ENCODE measurements at places on chromosomes 1 and 21.
A peak's percentile ranks its signal among the peaks of the same experiment; 100 is the strongest.

GRCh38 chr21:35825370-35826353 lies 234.7 kb downstream of the SETD4 start:
- no peak for DNase-seq

- DNase-seq = no peak
Measured at GRCh38 chr1:174969977-174970376, 29.8 kb upstream of the CACYBP start.

GRCh38 chr1:54107131-54107530 lies 45.7 kb downstream of the CDCP2 start:
- no peak for DNase-seq

DNA sequence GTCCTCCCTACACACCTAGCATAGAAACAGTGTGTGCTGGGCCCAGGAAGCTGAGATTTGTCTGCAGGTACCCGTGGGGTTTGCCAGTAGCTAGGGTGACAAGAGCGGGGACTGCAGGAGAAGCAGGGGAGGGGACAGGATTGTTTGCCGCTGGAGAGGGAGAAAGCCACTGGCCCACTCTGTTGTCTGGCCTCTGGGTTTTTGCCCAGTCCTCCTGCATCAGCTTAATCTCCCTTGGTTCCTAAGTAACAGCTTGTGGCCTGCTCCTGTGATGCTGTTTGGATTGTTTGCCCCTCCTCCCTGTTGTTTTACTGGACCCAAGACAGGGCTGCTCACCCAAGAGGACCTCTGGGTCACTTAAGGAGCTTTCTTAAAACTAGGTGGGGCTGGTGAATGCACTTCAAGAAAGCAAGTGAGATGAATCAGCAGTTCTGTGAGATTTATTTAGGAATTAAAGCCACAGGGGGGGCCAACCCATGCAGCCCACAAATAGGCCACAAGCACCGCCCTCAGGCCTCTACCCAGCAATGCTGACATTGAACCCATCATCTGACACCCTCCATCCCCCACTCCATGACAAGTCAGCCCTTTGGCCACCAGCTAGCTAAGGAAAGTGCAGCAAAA lies 142.8 kb downstream of the ZZZ3 start:
- no peak for DNase-seq

DNA sequence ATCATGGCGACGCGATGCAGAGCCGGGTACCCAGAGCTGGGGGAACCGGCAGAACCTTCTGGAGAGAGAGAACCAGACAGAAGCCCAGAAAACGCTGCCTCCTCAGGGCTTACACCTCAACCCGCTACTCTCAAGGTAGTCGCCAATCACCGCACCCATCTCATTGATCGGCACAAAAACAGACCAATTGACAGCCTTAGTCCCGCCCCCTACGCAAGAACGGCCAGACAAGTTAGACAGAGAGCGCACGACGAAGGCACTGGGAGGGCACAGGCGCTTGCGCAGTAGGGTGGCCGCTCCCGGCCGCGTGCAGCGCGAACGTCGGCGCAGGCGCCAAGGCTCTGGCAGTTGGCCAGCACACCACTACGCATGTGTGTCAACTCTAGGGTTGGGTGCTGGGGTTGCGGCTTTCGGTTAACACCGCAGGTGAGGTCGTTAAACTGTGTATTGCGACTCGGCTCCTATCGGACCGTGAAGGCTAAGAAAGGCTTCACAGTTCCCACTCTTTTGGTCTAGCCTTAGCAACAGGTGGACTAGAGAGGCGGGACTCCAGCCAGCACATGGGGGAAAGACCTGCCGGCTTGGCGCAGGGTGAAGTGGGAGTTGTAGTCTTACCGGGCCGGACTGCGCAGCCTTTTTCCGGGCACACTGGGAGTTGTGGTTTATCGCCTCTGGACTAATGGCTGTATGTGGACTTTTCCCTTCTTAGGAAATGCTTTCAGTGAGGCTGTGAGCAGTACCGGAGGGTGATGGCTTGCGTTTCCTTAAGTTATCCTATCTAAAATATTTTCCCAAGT lies at the start of the genes CCT3 and TSACC:
TSS of gene CCT3 (minus strand) at position 113 of the 797 bp plus-strand sequence. CDS start at position 5, 108 bp downstream.
TSS of gene TSACC (plus strand) at position 347 of the 797 bp plus-strand sequence. CDS start 1,232 bp downstream, outside the sequence.
- DNase-seq = peak; percentile 99

- DNase-seq = no peak
Measured at GRCh38 chr1:248861616-248862015, 2.7 kb upstream of the ZNF692 start.

DNA sequence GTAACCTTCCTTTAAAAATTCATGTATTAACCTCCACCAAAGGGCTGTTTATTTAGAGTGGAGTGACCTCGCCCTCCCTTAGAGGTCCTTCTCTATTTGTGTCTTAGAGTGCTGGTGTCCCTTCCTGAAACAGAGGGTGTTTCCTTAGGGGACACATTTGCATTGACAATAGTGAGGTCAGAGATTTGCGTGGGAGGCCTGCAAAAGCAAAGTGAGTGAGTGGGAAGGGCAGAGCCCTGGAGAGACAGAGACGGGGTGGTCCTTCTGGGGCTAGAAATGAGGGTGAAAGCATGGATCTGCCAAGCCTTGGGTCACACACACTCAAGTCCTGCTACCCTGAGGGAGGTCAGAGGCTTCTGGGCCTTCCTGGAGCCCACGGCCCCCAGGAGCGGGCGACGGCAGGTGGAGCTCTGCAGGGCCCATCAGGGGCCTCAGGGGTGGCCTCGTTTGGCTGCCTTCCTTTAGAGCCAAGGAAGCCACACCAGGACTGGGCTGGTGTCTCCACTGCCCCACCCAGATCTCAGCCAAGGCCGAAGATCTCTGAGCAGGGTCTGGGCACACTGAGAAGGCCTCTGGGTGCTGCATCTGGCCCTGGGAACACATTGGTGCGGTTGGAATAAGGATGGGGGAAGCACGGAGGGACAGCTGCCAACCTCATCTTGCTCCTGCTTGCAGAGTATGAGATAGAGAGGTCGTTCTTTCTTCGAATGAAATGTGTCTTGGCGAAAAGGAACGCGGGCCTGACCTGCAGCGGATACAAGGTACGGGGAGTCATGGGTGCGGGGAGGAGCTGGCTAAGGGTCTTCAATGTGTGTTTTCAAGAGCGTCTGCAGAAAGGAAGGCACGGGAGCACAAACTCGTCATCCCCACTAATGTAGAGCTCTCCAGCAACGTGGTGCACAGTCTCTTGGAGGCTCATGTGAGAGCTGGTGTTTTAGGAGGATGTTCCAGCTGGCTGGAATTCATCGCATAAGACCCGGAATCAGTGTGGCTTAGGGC lies 23.8 kb downstream of the SIM2 start:
- peak; percentile 44 for DNase-seq

- no peak for DNase-seq
Measured at GRCh38 chr21:17451364-17451891, 61.4 kb upstream of the CXADR start.

DNA sequence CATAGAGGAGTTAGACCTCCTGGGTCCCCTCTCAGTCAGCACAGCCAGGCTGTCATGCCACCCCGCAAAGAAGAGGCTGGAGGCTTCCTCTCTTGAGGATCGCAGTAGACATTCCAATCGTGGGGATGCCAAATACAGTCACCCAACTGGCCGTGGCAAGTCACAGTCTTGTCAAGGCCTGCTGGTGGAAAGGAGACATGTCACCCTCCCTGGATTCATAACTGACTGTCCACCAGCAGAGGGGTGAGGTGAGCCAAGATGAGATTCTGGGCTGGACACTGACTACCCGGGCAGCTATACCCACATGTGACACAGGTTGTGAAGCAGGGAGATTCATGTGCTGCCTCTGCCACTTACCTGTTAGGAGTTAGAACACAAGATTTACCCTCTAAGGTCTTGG lies 123.5 kb upstream of the NGF start:
- no peak for DNase-seq

DNA sequence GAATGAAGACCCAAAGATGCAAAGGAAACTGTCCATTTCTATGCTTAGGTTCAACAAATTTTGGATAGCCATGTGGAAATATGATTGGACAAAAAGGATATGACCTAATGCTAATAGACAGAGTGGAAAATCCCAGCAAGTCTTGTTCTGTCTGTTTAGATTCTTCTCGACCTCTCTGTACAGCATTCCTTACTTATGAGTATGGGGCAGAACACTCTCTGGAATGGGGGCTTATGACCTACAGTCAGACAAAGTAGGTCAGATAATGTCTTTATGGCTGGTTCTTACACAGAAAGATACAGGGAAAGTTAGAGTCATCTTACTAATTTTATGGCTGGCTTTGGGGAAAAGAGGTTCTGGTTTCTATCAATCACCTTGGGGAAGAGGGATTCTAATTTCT lies 2.8 kb downstream of the GCSAML start:
- no peak for DNase-seq

DNA sequence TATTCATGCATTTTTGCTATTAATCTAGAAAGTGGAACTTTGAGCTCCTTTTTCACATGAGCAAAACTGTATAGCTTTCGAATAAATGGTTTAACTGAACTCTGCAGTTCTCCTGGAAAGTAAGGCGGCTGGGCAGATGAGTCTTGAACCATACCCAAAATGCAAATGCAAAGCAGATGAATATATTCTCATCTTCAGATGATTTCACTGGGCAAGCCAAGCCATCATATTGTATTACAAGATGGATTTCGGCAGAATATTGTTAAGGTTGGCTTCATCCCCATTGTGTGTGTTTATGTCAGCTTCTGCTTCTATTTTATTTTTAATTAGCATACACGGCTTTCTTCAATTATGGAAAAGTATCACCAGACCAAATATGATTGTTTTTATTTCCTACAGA lies 209.6 kb downstream of the GREM2 start:
- DNase-seq = no peak

- no peak for DNase-seq
Measured at GRCh38 chr1:67939186-67939743, 106.0 kb upstream of the GNG12 start.

GRCh38 chr1:228161362-228161761 lies 4.2 kb upstream of the IBA57 start:
- DNase-seq = no peak

- DNase-seq = no peak
Measured at GRCh38 chr1:94025383-94026340, 95.3 kb downstream of the ABCA4 start.

DNA sequence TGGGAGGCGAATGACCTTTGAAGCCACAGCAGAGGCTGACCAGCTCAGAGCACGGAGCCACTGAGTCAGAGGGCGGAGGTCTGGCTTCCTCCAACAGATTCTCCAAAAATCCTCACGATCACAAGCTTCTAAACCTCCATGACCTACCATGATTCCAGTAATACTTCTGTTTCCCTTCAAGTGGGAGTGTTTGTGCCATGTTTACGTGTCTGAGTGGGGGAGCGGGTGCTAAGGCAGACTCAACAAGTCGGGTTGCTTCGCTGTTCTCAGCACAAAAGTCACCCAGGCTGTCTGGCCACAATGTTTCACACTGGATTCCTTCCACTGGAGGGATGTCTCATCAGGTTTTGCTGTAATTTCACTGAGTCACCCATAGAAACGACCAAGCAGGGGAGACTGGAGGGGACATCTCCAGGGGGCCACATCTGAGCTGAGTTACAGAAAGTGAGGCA lies 86.2 kb downstream of the SLC66A1 start:
- DNase-seq = peak; percentile 63

DNA sequence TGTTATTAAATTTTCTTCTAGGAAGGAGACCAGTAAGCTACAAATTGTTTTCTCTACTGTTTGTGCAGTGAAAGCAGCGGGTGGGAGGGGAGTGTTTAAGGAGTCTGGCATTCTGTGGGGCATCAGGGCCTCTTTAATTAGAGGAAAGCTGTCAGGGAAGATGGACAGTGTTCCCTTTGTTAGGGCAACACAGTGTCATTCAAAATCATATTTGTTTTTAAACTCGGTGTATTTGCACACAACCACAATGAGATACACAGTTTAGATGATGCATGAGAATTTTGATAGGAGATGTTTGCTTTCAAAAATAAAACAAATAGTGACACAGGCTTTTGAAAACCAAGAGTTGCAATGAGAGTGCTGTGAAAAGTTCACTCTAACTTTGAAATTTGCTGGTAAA lies 15.1 kb upstream of the ST6GALNAC3 start:
- no peak for DNase-seq

DNA sequence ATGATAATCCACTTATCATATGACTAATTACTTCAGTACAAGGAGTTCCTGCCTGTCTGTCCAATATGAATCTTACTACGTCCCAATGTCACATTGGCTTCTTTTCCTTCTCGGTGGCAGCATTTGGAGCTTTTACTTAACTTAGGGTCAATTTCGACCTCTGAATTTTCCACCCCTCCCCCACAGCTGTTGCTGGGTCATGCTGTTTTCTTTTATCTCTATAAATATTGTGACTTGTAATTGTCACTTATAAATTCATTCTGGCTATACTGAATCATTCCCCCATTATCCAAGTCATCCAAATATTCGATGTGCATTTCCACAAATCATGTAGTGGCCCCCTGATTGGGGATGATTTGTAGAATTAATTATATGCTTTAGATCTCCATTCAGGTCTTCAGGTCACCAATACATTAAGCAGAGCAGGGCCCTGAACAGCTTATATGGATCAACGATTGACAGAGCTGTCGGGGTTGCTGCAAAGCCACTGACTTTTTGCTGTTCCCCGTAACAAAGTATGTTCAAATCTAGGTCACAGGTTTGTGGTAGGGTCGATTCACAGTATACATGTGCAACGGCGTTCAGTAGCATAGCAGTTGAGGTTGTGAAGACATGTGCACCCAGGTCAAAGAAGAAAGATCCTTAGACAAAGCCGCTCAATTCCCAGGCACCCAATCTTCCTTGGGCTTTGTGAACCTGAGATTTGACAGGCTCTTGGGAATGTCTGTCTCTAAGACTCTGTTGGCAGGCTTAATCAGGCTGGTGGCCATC lies 18.3 kb upstream of the RNU1-4 start:
- DNase-seq = no peak

- no peak for DNase-seq
Measured at GRCh38 chr1:108972951-108973350, 9.7 kb upstream of the CLCC1 start.

GRCh38 chr1:24421502-24421901 lies 5.9 kb downstream of the NIPAL3 start:
- no peak for DNase-seq

GRCh38 chr21:37165586-37165985 lies 92.5 kb downstream of the TTC3 start:
- no peak for DNase-seq

- no peak for DNase-seq
Measured at GRCh38 chr1:72837781-72838180, 555.4 kb upstream of the NEGR1 start.

DNA sequence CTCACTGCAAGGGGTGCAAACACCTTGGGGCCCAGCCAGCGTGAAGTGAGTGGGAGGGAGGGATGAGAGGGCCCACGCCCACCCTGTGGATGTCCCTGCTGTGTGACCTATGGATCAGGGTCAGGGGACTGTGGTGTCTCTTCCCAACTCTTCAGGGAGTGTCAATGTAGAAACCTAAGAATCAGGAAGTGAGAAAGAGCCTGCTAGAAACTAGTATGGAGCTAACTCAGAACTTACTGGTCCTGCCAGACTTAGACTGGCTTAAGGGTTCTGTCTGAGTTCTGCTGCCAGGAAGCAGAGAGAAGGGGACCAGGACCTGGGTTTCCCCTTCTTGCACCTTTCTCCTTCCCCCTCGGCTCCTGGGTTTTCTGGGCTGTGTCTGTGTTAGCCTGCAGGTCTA lies 1.8 kb upstream of the IL10 start:
- DNase-seq = no peak

GRCh38 chr1:96522927-96523326 lies 198.7 kb upstream of the PTBP2 start:
- DNase-seq = no peak

Measured in sigmoid colon (tissue), 7 donors.